ENCODE measurements at places on chromosomes 1 and 21.
A peak's percentile ranks its signal among the peaks of the same experiment; 100 is the strongest.

GRCh38 chr1:59878370-59878769 is 48.2 kb downstream of the CYP2J2 start:
- no peak for DNase-seq

DNA sequence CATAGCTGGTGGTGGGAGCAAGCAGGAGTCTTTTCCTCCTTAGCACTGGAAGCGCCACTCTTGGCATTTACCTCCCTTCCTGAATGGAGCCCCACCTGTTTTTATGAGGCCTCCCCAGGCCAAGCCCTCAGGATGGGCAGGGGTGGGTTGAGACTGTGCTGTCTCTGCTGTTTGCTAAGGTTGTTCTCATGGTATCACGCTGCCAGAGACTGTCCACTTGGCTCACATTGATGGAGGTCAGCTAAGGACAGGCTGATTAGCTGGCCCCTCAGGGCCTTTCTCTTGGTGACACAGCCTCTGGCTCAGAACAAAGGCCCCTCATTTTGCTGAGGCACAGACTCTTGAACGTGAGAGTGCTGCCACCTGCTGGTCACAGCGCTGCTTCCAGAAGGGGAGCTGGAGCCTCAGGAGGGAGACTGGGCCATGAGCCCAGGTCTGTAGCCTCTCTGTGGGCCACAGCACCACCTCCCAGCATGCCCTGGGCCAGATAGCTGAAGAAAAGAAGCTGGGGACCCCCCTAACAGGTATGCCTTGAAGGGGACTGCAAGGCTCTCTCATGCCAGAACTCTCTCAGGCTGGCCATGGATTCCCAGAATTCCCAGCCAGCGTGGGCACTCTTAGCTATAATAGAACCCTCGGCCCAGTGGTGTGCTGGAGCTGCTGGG is 85.6 kb downstream of the CD58 start:
- peak; percentile 94 for DNase-seq

GRCh38 chr1:213381572-213382084 is 330.6 kb downstream of the RPS6KC1 start:
- DNase-seq: no peak

- no peak for DNase-seq
Observed at GRCh38 chr1:81308191-81308590, 492.5 kb upstream of the ADGRL2 start.

DNA sequence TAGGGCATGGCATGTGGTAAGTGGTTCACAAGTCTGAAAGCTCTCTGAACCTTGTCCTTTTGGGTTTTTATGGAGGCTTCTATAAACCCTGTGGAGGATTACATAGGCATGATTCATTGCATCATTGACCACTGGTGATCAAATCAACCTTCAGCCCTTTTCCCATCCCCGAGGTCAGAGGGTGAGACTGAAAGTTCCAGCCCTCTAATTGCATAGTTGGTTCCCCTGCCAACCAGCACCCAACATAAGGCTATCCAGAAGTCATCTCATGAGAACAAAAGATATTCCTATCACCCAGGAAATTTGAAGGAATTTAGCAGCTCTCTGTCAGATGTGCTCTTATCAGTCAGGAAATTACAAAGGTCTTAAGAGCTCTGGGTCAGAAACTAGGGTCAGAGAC is 89.5 kb upstream of the ARTN start:
- DNase-seq: no peak

DNA sequence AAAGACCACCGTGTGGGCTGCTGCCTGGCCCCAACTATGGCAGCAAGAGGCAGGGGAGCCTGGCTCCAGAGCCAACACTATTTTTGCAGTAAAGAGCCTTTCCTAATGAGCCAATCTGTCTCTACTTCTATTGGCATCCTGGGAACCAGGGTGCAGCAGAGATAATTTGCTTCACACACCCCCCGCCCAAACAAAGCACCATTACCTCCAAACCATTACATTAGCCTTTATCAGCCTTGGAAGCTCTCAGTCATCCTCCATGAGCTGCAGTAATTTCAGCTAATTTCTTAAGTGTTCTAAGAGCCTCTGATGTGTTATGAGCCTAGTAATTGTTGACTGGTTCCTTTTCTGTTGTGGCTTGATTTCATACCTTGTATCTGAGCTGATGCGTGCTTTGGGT is 21.6 kb downstream of the ARMH1 start:
- DNase-seq: no peak

DNA sequence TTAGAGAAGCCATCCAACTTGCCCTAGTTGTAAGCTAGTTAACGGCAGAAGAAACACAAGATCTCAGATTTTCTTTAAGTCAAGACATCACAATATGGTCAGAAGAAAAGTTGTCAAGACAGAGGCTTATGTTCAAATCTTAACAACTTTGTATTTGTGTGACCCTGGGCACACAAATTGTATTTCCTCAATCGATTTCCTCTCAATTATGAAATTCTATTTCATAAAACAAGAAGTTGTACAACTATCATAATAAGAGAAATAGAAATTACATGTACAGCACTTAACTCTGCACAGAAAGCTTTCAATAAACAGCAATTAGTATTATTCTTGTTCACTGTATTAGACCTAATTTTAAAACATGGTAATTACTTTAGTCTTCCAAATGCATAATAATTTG is 62.9 kb upstream of the SDC3 start:
- DNase-seq: no peak

DNA sequence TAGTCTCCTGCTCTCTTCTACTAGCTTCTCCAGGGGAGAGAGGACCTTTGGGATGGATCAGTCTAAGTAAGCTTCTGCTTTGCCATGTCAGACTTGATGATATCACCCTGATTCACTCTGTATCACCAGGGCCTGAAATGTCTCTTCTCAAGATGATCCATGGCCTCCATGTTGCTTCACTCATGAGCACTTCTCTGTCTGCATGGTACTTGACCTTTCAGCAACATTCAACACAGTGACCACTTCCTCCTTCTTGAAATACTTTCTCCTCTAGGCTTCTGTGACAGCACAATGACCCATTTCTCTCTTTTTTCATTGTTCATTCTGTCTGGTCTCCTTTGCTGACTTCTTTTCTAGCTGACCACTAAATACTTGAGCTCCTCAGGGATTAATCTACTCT is 35.3 kb upstream of the NGF start:
- no peak for DNase-seq

GRCh38 chr1:183792300-183792699 is 12.6 kb upstream of the RGL1 start:
- no peak for DNase-seq

DNA sequence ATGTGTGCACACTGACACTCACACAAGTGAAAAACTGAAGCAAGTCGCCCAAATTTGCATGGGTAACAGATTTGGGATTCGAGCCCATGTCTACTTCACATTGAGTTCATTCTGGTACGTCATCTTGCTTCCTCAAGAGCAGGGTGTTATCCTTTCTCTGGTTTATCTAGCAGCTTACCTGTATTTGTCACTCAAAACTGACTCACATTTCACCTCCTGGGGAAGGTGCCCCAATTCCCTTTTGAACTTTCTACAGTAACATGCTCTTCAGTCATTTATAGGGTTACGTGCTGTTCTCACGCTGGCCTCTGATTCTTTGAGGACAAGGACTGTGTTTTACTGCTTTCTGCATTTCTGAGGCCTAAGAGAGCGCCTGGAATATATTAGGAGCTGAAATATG is 162.8 kb downstream of the PDE4B start:
- no peak for DNase-seq

GRCh38 chr1:236090741-236091147 is 25.9 kb upstream of the NID1 start:
- no peak for DNase-seq

DNA sequence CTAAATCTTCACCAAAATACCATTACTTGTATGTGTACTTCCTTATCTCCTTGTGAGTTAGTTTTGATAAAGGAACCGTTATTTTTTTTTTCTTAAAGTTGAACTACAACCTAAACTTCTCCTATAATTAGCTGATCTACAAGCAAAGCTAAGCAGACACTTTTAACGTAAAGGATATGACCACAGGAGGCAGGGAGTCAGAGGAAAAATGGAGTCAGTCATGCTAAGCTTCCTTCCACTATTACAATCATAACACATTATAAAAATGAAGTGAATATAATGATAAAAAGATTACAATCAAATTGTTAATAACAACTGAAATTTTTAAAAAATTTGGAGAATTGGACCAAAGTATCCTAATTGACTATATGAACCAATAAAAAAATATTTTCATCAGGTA is 892.6 kb downstream of the KCNT2 start:
- no peak for DNase-seq

- DNase-seq: no peak
Observed at GRCh38 chr1:82343381-82343780, 542.6 kb downstream of the ADGRL2 start.

GRCh38 chr1:246532519-246532918 is 25.4 kb upstream of the SMYD3 start:
- DNase-seq: no peak

- no peak for DNase-seq
Observed at GRCh38 chr21:23607782-23608431, 1999.4 kb downstream of the MRPL39 start.

DNA sequence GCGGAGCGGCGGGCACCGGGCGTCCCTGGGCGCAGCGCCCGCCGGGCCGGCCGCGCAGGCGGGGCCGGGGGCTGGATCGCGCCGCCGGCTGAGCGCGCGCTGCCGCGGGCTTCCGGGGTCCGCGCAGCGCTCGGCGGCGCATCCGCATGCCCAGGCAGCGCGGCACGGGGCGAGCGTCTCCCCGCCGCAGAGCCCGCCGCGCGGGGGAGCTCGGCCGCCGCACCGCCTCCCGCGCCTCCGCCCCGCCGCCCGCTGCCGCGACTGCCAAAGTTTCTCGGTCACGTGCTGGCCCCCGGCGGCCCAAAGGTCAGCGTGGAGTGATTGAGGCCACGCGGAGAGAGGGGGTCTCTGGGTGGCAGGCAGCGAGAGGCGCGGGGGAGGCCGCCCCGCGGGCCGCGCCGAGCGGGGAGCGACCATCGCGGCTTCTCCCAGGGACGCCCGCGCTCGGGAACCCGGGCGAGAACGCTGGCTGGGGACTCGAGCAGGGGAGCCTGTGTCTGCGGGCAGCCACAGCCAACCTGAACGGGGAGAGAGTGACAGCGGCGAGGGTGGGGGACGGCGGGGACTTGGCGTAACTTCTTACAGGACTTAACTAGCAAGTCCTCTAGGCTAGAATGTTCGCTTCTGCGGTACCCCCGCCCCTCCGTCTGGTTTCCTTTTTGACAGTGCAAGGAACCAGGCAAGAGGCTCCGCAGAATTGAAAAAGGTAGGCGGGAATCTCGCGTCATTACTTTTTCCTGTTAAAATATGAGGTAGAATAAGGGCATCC is at the start of gene ILDR2:
ILDR2 (minus strand) TSS at position 180 of the 769 bp plus-strand sequence. CDS start 272 bp downstream, outside the sequence.
- peak; percentile 84 for DNase-seq

- no peak for DNase-seq
Observed at GRCh38 chr1:79293611-79294010, 287.1 kb upstream of the ADGRL4 start.

DNA sequence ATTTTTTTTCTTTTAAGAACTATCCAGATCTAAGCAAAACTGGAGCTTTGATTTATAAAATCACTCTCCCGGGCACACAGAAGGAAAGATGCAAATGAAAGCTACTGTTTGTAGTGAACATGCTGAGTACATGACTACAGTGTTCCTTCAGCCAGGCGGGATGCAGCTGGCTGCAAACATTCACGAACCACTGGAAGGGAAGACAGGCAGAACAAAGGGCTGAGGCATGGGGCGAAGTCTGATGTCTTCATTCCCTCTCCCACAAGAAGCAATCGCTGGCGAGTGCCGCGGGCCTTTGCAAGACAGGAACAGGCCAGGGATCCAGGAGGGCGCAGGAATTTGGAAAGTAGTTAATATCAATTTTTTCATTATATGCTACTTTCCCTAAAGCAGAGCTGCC is 257.9 kb upstream of the AJAP1 start:
- no peak for DNase-seq

DNA sequence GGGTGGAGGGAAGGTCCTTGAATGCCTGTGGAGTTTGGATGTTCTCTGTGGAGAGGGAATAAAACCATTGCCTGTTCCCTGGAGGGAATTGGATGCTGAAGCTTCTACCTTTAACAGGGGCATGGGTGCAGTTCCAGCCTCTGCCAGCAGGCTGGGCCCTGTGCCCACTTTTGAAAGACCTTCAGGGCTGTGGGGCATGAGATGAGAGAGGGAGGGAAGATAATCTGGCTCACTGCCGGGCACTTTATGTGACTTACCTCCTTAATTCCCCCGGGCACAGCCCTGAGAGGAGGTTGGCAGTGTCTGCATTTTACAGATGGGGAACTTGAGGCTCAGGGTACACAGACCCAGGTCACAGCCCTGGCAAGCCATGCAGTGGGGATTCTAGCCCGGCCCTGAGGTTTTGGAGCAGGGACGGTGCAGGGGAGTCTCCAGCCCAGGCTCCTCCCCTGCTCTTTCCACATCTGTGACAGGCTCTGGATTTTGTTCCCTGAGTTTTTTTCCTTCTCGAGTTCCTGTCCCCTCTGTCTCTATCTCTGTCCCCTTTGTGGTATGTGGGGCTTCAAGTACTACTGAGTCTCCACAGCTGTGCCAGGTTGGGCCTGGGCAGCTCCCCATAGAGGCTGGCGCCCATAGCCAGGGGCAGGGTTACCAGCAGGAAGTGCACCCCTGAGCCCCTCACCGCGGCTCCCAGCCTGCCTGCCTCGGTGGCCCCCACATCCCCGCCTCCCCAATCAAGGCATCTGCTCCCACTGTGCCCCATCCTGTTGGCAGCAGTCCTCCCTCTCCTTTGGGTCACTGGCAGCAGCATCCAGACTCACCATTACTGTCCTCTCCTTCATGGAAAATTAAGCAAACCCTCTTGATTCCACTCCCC is 14.0 kb upstream of the THEMIS2 start:
- peak; percentile 93 for DNase-seq

DNA sequence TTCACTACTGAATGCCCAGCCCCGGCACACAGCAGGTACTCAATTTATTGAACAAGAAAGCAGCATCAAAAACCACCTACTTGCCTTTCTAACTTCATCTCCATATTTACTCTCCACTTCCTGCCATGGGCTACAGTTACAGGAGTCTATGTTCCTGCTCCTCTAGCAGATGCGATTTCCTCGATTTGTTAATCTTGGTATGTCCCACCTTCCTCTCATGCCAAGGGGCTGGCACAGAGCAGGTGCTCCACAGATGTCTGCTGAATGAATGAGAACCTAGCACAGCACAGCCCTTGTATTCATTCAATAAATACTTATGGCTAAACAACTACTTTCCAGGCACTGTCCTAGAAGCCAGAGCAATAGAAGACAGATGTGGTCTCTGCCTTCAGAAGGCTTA is 12.2 kb downstream of the PAFAH2 start:
- no peak for DNase-seq

GRCh38 chr1:170097449-170097948 is 23.0 kb upstream of the KIFAP3 start:
- no peak for DNase-seq

- DNase-seq: no peak
Observed at GRCh38 chr1:27141266-27142003, 13.5 kb downstream of the SLC9A1 start.

Data from activated T-cell treated with anti-CD3 and anti-CD28 coated beads, Interleukin-2, amount 50 U/mL, for 48 hours (primary cell).